Left cardiac atrium (tissue), 4 donors: ENCODE measurements at places on chromosomes 5 and 9.

GRCh38 chr9:81082221-81082620 lies 607.1 kb downstream of the TLE1 start:
- DNase-seq, result no peak

GRCh38 chr9:128113526-128114325 lies 13.8 kb downstream of the PTGES2 start:
- DNase-seq, result no peak

GRCh38 chr5:7867260-7867659 lies 1.6 kb downstream of the FASTKD3 start:
- no peak for DNase-seq

DNA sequence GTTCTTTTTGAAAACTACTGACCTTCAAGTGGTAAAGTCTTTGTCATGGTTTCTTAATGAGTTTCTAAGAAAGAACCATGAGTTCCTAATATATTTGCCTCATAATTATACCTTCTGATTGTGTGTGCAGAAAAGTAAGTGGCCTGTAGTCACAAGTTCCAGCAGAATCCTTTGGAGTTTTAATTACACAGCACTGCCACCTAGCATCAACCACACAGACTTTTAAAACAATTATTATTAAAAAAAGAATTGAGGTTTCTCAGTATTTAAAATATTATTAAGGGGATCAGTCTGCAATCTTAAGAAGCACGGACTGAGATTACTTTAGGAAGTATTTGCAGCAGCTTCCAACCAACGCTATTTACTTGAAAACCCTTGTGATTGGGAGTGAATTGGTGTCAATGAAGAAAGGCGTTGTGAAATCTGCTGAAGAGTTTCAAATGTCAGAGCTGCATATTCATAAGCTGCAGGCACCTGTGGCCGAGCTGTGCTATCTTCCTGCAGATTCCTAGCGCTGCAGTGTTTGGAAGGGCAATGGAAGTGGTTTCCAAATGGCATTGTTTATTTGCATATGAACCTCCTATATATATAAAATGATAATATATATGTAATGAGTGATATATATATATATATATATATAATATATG lies 1074.2 kb upstream of the WWC1 start:
- DNase-seq, result no peak

DNA sequence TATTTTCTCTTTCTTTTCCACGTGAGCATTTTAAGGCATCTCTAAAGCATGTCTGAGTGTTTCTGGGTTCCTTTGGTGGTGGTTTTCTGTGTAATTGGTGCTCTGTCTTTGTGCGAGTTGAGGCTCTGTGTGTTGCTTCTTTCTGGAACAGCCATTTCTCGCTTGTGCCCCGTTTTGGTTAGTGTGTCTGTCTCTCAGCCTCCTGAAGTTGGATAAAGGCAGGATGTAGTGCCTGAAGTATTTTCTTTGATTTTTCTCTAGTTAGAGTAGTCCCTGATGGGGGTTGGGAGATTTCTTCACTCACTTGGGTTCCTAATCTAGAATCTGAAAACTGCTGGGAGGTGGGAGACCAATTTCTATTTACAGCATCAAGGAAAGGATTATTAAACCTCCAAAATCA lies 129.7 kb upstream of the TMEM161B start:
- no peak for DNase-seq

- DNase-seq, result no peak
Measured at GRCh38 chr9:84228130-84228720, 112.3 kb downstream of the SLC28A3 start.

DNA sequence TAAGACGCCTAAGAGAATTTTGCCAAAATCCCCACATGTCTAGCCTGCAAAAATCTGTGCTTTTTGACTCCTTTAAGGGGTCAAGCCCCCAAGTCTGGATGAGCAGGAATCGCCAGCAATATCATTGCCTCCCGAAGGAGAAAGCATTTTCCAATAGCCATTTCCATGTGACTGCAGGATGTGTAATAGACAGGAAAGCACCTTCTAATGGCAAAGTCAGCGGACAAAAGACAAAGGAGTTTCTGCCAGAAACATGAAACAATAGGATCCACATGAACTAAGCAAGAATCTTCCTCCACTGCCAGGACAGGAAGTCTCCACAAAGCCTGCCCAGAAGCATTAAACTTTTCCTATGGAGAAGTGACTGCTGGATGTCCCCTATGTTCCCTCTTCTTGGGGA lies 177.1 kb upstream of the PCSK5 start:
- DNase-seq, result no peak

GRCh38 chr9:91966503-91966902 lies 16.5 kb upstream of the ROR2 start:
- no peak for DNase-seq

GRCh38 chr9:110252509-110253139 lies 3.7 kb downstream of the TXN start:
- DNase-seq, result no peak

DNA sequence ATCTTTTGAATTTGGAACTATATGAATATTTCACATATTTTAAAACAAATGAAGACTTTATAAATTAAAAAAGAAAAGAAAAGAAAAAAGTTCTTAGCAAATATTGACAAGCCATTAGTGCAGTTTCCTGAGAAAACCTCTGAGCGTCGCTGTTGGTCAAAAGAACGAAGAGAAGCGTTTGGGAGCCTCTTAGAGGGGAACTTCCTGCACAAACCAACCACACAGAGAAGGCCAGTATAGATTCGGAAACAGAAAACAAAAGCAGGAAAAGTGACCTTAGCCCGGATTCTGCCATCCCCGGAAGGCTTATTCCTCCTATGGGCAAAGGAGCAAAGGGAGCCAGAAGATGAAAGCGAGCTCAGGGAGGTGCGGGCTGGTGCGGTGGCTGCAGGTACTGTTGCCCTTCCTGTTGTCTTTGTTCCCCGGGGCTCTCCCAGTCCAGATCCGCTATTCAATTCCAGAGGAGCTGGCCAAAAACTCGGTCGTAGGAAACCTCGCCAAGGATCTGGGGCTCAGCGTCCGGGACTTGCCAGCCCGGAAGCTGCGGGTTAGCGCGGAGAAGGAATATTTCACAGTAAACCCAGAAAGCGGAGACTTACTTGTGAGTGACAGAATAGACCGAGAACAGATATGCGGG lies at the start of gene PCDHGB2:
TSS of gene PCDHGB2 (plus strand) at position 205 of the 637 bp plus-strand sequence. CDS start at position 347, 142 bp downstream.
- DNase-seq, result no peak

- DNase-seq, result peak; percentile 60
Measured at GRCh38 chr9:96486386-96487028, 36.5 kb downstream of the HABP4 start.

- no peak for DNase-seq
Measured at GRCh38 chr5:128199104-128199503, 115.5 kb downstream of the SLC12A2 start.

GRCh38 chr5:423626-424261 lies 19.2 kb upstream of the EXOC3 start:
- peak; percentile 22 for DNase-seq

DNA sequence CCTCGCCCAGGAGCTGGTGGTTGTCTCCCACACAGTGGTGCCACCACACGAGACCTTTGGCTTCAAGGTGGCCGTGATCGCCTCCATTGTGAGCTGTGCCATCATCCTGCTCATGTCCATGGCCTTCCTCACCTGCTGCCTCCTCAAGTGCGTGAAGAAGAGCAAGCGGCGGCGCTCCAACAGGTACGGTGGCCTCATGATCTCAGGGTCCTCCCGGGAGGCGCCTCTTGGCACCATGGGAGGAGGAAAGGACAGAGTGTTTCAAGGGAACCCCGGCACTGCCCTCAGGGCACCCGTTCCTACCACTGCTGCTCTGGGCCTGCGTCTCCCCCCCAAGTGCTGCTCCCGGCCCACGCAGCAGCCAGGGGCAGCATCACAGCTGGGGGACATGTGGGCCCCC lies 18.2 kb upstream of the CARD19 start:
- no peak for DNase-seq

DNA sequence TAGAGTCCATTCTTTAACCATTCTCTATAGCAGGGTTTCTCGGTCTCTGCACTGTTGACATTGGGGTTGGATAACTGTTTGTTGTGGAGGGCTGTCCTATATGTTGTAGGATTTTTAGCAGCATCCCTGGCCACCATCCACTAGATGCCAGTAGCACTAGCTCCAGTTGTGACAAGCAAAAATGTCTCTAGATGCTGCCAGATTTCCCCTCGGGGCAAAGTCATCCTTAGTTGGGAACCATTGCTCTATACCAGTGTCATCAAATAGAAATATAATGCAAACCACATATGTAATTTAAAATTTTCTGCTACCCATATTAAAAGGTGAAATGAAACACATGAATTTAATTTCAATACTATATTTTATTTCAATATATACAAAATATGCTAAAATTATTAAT lies 2.9 kb downstream of the TTC23L start:
- DNase-seq, result no peak

DNA sequence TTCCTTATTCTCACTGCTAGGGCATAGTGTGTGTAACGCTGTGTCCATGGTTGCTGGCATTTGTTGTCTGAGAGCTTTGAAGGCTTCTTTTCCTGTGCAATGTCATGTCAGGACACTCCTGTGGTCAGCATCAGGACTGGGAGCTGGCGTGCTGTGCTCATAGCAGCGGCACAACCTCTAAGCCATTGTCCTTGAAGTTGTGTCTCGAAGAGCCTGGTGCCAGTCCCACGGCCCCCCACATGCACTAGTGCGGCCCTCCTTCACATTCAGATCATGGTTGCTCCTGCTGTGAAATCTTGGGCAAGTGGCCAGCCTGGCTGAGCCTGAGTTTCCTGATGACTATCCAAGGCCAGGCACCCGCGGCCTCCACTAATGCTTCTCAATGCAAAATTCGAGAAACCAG lies 32.4 kb downstream of the PDZD2 start:
- DNase-seq, result peak; percentile 41

DNA sequence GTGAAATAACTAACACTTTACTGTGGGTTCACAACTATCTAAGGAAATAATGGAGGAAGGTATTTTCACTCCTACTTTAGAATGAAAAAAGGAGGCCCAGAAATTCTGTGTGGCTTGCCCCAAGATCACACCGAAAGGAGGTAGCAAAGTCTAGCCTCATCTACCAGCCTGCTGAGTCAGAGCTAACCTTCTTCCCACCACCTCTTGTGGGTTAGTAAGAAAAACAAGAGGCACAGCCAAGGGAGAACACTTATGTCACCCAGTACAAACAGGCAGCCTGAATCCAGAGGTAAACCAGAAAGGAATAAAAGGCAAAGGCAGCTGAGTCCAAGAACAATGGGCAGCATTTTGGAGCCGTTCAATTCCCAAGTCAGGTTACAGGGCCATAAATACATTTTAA lies 91.9 kb upstream of the RASEF start:
- DNase-seq, result no peak

- DNase-seq, result no peak
Measured at GRCh38 chr9:93683331-93684134, 107.1 kb downstream of the PHF2 start.

DNA sequence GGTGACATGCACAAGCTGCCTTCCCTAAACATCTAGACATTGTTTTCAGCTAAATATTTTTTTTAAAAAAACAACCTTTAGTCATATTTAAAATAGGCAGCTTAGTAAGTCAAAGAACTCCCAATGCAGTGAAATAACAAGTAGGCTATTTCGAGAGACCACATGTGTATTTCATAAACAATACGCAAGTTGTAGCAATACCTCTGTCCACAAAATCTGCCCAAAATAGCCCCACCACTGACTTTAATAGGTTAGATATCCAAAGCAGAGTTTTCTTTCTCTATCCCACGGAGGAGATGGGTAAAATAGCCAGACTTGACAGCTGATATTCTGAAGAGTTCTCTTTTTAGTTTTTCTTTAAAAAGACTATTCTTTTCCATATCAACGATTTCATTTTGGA lies 1.2 kb downstream of the SLC24A2 start:
- no peak for DNase-seq

GRCh38 chr5:16757989-16758501 lies 141.2 kb upstream of the RETREG1 start:
- no peak for DNase-seq

GRCh38 chr5:140672455-140673186 lies 755 bp downstream of the DND1 start:
- DNase-seq, result peak; percentile 68

GRCh38 chr9:95096807-95097206 lies 220.7 kb downstream of the FANCC start:
- no peak for DNase-seq

GRCh38 chr9:77024776-77025545 lies 5.5 kb downstream of the FOXB2 start:
- DNase-seq, result no peak

DNA sequence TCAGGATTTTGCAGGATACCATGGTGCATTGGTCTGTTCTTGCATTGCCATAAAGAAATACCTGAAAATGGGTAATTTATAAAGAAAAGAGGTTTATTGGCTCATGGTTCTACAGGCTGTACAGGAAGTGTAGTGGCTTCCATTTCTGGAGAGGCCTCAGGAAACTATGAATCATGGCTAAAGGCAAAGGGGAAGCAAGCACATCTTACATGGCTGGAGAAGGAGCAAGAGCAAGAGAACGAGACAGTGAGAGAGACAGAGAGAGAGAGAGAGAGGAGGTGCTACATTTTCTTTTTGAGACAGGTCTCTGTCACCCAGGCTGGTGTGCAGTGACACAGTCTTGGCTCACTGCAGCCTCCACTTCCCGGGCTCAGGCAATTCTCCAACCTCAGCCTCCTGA lies 43.9 kb downstream of the P4HA2 start:
- DNase-seq, result no peak
